ENCODE measurements at places on chromosomes 1 and 21.

GRCh38 chr1:214004014-214004413, 16.2 kb downstream of the PROX1 start:
- DNase-seq = no peak

DNA sequence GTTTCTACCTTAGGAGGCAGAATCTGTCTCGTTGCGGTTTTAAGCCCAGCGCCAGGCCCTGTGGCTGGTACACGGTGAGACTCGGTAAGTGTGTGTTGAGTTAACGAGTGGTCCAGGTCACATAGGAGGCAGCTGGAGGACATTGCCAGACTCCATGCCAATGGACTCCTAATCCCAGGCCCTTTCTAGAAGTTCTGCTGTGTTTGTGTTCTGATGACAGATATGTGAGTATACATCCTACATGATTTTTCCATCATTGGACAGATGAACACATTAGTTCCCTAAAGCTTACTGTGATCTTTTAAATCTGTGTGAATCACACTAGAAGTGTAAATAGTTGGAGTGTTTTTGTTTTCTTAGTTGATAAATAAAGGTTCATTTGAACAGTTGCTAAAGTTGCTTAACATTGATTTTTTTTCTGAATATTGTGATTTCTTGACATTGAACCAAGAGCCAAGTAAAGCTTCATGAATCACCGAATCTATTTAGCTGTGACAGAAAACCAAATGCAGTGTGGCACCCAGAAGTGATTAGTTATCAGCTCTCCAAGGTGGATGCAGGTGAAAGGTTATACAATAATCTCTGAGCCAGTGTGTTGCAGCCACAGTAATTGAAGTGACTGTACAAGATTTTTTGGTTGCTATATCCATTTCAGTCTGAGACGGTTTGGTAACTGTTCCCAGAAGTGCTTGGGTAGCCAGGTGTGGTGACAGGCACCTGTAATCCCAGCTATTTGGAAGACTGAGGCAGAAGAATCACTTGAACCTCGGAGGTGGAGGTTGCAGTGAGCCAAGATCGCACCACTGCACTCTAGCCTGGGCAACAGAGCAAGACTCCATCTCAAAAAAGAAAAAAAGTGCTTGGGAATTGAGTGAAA, 46.3 kb downstream of the DOP1B start:
- DNase-seq = no peak

- no peak for DNase-seq
Measured at GRCh38 chr1:71427066-71427465, 346.2 kb upstream of the ZRANB2 start.

DNA sequence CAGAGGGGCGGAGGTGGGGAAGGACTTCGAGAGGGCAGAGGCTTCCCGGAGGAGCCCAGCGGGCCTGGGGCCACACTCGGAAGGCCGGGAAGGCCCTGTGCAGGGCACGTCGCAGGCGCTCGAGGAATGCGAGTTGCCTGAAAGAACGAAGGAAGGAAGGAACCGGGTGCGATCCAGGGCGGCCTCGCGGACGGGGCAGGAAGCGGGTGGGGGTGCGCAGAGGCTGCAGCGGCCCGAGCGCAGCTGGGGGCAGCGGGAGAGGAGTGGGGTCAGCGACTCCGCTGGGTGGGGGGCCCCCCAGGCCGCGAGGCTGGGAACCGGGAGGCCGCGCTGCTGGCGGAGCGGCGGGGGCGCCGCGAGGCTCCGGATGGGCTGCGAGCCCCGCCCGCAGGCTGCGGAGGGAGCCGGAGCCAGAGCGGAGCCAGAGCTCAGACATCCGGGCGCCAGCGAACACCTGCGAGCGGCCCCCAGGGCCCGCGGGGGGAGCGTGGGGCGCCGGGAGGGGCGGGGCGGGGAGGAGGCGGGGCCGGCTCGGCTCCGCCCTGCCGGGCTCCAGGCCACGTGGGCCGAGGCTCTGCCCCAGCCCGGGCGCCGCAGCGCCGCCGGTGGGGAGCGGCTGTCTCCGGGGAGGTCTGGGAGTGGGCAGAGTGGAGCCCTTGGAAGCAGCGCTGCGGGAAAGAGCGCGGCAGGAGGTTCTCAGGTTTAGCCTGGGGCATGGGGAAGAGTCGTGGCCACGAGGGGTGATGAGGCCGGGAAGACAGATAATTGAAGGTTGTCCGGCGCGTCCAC, 4.6 kb downstream of the ID3 start:
- DNase-seq = peak; percentile 70

DNA sequence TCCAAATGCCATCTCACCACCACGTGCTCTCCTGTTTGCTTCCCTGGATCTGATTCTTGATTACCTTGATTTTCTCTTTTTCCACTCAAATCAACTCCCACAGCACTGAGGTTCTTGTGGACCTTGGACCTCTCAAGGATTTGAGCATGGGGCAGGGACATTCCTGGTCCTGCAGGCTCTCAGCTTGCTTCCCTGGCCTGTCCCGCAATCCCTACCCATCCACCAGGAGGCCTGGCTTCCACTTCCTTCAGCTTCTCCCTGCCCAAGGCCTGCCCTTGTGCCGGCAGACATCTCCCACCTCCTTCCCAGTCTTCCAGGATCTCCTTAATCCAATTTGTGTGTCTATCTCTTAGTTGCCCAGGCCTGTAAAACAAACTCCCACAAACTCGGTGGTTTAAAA, 21.6 kb downstream of the PLA2G2A start:
- no peak for DNase-seq

DNA sequence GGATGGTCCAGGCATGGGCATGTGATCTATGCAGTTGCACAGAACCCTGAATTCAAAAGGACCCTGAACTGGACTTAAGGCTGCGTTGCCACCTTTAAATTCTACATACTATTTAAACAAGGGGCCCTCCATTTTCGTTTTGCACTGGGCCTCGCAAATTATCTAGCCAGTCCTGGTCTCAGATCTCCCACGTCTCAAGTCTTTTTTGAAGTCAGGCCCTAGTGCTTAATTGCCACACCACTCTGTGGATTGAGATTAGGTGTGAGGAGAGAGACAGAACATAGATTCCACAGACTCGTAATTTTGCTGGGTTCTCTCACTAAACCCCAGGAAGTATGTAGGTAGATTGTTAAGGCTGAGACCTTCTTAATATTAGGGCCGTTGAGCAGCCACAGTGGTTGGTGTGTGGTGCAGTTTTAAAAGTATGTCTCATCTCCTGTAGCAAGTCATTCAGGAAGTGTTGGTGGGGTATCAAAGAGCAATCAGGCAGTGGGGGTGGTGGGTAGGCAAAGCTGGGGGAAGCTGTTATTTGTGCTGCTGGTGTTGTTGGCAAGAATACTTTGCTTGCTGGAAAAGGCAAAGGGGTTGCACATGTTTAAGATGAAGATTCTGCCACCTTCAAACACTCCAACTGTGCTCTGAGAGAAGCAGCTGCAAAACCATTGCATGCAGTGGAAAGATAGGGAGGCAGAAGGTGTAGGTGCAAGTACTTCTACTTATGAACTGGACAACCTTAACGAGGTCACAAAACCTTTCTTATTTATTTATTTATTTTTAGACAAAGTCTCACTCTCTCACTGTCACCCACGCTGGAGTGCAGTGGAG, 11.2 kb downstream of the CD84 start:
- no peak for DNase-seq

- DNase-seq = no peak
Measured at GRCh38 chr1:1435911-1436629, 580 bp downstream of the VWA1 start.

- DNase-seq = peak; percentile 92
Measured at GRCh38 chr1:32400876-32401631, 6.8 kb upstream of the BSDC1 start.

DNA sequence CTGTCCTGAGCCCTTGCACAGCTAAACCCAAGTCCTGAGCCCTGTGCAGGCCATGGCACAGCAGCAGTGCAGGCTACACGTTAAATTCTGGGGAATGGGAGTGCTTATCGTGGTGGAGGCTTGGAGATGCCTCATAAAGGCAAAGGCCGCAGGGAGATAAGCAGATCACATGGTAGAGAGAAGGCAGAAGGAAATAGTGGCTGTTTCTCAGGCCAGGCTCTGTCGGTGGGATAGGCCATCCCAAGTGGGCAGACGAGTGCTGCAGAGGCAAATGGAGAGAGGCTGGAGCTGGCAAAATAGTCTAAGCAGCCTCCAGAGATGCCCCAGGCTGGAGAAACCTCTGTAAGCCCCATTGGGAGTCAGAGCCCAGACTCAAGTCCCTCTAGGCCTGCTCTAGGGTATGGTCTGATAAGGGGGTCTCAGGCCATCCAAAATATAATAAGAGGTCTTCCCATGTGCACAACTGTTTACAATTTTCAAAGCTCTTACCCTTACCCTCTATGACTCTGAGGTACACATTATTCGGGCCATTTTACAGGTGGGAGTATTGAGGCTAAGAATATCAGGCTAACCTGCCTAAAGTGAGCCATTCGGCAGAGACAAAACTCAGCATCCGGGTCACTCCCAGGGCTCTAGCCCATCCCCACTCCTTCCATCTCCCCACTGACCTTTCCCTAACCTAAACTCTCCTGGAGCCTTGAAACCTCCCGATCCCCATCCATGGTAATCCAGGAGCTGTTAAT, 79.6 kb downstream of the NKAIN1 start:
- DNase-seq = no peak

- DNase-seq = no peak
Measured at GRCh38 chr1:201598396-201598795, 59.5 kb downstream of the NAV1 start.

DNA sequence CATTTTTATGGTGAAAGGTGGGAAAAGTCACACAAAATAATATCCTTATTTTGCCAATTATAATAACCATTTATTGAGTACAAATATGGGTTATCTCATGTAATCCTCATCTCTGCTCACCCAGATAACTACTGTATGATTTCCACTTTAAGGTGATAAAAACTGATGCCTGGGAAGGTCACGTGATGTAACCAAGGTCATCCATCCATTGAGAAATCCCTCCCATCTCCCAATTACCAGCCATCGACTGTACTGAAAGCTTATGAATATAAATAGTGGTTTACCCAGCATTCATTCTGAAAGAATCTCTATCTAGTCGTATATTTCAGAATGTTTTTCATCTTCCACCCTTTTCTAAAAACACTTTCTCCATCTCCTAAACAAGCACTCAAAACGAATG, 55.0 kb upstream of the IFNAR2 start:
- DNase-seq = no peak

DNA sequence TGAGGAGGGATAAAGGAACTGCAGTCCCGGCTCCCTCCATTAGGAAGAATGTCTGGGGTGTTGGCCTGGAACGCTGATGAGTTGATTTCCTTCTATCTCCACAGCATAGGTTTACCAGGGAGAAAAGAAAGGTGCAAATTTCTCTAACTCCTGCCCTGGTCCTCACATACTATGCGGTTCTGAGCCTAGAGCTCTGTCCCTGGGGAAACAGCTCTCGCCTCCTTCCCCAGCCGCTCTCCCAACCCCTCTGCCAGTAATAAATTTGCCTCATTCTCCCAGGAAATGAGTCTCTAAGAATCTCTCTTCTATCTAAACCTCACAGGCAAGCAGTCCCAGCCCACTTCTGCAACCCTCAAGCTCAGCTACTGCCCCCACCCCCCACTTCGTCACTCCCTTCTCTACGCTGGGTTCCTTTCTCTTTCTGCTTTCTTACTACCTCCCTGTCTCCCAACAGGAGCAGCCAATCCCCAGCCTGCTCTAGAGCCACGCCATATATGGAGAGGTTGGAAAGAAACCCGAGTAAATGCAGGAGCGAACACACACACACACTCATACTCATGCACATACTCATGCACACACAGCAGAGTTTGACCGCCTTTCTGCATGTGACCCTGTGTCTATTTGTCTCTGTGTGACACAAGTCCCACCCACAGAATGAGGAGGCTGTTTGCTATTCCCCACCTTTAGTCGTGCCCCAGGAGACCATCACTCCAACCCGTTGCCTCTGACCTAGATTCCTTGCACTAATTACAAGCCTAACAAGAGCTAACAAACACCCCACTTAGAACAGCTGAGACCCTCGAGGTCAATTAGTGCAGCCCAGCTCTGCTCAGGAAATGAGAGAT, 13.4 kb downstream of the PLEKHO1 start:
- DNase-seq = peak; percentile 100

DNA sequence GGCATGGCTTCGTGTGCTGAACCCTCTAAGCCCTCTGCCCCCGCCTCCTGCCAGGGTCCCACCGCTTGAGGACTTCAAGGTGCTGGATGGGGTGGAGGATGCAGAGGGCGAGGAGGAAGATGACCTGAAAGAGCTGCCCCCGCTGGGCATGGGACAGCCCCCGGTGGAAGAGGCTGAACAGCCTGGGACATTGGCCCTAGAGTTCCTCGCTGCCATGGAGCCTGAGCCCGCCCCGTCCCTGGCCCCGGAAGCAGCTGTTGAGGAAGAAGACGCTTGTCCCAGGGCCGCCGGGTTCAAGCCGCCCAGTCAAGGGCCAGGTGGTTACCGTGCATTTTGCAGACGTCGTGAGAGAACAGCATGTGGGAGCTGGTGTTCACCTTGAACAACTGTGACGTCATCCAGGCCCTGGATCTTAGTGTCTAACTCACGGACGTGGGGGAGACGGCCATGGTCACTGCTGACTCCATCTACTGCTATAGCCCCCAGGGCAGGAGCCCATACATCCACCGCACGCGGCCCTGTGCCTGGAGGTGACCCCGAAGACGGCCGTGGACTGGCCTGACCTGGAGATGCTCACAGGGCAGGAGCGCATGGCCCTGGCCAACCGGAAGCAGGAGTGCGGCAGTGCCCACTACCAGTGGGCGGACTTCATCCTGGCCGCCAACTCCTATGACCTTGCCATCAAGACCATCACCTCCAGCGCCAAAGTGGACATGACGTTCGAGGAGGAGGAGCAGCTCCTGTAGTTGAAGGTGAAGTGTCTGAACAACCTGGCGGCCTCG, 90.1 kb downstream of the PPP1R12B start:
- no peak for DNase-seq

DNA sequence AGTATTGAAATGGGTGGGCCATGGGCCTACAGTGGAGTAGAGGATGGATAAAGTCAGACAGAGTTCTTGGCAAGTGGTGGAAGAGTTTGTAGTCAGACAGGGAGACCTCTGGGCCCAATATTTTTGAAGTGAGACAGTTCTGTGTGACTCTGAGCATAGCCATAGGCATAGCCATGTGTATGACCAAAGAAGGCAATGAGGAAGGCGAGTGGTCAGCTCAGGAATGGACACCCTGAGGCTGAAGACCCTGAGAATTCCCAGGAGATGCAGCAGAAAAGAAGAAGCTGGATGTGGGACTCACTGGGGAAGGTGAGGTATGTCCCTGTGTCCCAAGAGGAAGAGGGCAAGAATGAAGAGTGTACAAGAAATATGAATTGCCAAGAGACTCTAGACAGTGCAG, 210.6 kb upstream of the IRF2BP2 start:
- DNase-seq = no peak

DNA sequence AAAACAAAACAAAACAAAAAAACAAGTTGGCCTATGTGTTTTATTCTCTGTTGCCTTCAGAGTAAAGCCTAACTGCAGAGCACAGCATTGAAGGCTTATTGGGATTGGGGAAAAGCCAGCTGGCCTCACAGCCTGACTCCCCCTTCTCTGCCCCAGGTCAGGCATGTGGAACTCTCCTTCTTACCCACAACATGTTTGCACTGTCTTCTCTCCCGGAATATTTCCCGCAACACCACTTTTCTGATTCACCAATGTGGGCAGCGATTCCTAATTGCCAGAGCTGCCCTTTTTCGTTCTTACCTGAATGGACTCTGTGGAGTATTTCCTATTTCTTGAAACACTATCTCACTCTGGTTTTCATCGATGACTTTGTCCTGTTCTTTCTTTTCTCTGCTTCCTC, 2.8 kb upstream of the TARBP1 start:
- no peak for DNase-seq

GRCh38 chr1:202200669-202201068, 7.1 kb downstream of the LGR6 start:
- DNase-seq = no peak
